ENCODE measurements at places on chromosomes 2 and 18. TPM values are rescaled to one million over a fixed set of nuclear protein-coding genes. Genes with fewer than 3 reads are reported as not detected.

- H3K36me3 ChIP-seq = no peaks in the 10 kb centered on the region
- H3K4me1 ChIP-seq = no peaks in the 10 kb centered on the region
- H3K27ac ChIP-seq = no peak overlapping the region
- no peak for DNase-seq
Observed at GRCh38 chr18:32893915-32894314, 121.1 kb upstream of the KLHL14 start.

GRCh38 chr2:184370954-184371353, 227.4 kb upstream of the ZNF804A start:
- no peaks in the 10 kb centered on the region for H3K36me3 ChIP-seq
- H3K4me1 ChIP-seq = no peaks in the 10 kb centered on the region
- no peak overlapping the region for H3K4me3 ChIP-seq

- H3K4me3 ChIP-seq = no peak overlapping the region
- H3K36me3 ChIP-seq = no peaks in the 10 kb centered on the region
- DNase-seq = no peak
- no peaks in the 10 kb centered on the region for H3K4me1 ChIP-seq
Observed at GRCh38 chr2:168552450-168552856, 96.4 kb downstream of the CERS6 start.

DNA sequence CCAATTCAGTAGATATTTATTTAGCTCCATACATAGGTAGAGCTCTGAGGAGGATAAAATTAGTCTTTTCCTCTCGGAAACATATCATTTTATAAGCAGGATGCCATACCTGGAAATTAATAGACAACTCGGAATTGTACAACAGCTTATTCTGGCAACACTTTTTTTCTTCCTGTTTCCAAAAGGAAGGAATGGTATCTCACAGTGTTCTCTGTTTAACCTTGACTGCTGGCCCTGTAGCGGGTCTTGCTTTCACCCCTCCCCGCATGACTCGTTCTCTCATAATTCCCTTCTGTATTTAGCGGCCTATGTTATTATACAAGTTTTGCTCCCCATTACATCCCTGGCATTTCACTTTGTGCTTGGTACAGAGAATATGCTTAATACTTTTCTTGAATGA, 2.5 kb upstream of the KYNU start:
- no peak for DNase-seq
- no peaks in the 10 kb centered on the region for H3K36me3 ChIP-seq
- no peaks in the 10 kb centered on the region for H3K27me3 ChIP-seq
- no peak overlapping the region for H3K27ac ChIP-seq
- no peak overlapping the region for H3K4me3 ChIP-seq

- H3K4me3 ChIP-seq = no peak overlapping the region
- peaks cover 15% of the 10 kb centered on the region for H3K4me1 ChIP-seq
- H3K27ac ChIP-seq = no peak overlapping the region
- H3K27me3 ChIP-seq = no peaks in the 10 kb centered on the region
- no peaks in the 10 kb centered on the region for H3K36me3 ChIP-seq
- no peak for DNase-seq
Observed at GRCh38 chr2:237354892-237355291, 59.1 kb downstream of the COL6A3 start.

DNA sequence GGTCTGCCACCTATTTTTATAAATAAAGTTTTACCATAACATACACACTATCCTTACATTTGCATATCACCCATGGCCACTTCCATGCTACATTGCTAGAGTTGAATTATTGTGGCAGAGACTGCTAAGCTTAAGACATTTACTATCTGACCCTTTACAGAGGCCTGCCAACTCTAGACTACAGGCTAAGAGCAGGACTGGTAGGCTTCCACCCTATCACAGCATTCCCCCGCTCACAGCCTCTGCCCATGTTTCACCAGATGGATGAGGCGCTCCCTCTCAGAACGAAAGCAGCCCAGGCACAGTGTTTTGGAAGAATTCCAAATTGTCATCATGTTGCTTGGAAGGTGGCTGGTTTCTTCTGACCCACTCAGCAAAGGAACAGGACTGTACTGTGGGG, 91.7 kb upstream of the SLC35G4 start:
- H3K4me1 ChIP-seq = no peaks in the 10 kb centered on the region
- H3K36me3 ChIP-seq = no peaks in the 10 kb centered on the region
- H3K27ac ChIP-seq = no peak overlapping the region
- DNase-seq = no peak
- no peak overlapping the region for H3K4me3 ChIP-seq

- no peaks in the 10 kb centered on the region for H3K27me3 ChIP-seq
- peak; percentile 9 for DNase-seq
- H3K4me3 ChIP-seq = peak overlapping the region; percentile 65
Observed at GRCh38 chr2:226030788-226031646, 631.5 kb downstream of the NYAP2 start.

DNA sequence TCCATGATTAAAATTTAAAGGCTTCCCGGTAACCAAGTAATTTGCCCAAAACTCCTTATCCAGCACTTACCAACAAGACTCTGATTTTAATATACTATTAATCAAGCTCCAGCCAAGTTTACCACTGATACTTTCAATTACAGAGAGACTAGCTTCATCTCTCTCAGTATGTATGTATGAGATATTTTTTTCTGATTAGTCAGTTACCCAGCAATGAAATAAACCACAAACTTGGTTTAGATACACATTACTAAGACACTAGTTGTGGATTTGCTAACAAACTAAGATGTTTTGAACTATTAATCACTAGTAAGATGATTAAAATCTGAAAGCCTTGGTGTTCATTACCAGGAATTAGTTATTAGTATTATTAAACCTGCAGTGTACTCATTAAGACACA, 1272.2 kb upstream of the ACVR2A start:
- H3K27me3 ChIP-seq = no peaks in the 10 kb centered on the region
- no peak overlapping the region for H3K4me3 ChIP-seq
- no peak for DNase-seq
- no peaks in the 10 kb centered on the region for H3K4me1 ChIP-seq
- no peak overlapping the region for H3K27ac ChIP-seq

DNA sequence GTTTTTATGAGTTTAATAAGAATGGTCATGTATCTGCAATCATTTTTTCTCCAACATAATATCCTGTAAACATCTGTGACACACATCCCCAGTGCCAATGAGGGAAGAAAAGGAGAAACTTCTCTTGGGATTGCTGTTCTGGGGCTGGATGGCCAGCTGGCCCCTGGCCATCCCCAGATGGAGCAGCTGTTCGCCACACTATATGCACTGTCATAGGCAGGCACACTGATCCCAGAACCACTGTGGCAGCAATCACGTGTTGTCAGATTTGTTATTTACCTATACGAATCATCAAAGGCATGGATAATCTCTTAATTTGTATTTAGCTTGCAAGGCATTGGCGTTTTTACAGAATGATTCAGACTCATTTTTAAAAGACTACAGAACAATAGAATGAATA, 167.6 kb upstream of the ACAA2 start:
- no peak overlapping the region for H3K4me3 ChIP-seq
- no peak for DNase-seq
- H3K36me3 ChIP-seq = no peaks in the 10 kb centered on the region
- H3K27ac ChIP-seq = no peak overlapping the region

DNA sequence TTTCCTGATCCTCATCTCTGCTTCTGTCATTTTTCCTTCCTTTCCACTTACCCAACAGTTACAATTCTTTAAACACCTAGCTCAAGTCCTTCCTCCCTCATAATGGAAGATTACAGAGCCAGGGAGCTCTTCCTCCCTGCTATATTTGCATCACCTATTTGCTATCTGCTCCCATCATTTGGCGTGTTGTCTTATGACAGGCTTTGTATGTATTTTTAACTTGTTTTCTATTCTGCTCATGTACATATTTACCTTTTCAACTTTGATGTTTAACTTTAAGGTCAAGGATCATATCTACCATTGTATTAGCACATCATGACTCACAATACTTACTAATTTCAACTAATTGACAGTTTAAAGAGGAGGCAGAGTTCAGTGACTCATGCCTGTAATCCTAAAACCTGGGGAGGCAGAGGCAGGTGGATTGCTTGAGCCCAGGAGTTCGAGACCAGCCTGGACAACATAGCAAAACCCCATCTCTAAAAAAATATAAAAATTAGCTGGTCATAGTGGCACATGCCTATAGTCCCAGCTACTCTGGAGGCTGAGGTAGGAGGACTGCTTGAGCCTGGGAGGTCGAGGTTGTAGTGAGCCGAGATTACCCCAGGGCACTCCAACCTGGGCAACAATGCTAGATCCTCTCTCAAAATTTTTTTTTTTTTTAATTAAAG, 308.0 kb upstream of the STON1 start:
- no peak overlapping the region for H3K4me3 ChIP-seq
- H3K36me3 ChIP-seq = no peaks in the 10 kb centered on the region
- no peak for DNase-seq
- H3K4me1 ChIP-seq = no peaks in the 10 kb centered on the region
- no peak overlapping the region for H3K27ac ChIP-seq

Gene POTEF
- not detected for total RNA-seq

Gene GAD1
- not detected for total RNA-seq

Gene C18orf32
- 28.2 TPM for total RNA-seq

Gene C18orf54
- total RNA-seq = 0.26 TPM

Gene FBXO41
- 0.23 TPM for total RNA-seq

Measured in gastrocnemius medialis (tissue), 4 donors.